Stimulated activated CD8-positive, alpha-beta memory T cell treated with anti-CD3 and anti-CD28 coated beads, Interleukin-7, amount 100 ng/mL, for 1 hour (primary cell): ENCODE measurements at places on chromosomes 5 and 9.

- DNase-seq, result no peak
These were observed 53.0 kb downstream of the UBE2QL1 start for GRCh38 chr5:6501701-6502100.

DNA sequence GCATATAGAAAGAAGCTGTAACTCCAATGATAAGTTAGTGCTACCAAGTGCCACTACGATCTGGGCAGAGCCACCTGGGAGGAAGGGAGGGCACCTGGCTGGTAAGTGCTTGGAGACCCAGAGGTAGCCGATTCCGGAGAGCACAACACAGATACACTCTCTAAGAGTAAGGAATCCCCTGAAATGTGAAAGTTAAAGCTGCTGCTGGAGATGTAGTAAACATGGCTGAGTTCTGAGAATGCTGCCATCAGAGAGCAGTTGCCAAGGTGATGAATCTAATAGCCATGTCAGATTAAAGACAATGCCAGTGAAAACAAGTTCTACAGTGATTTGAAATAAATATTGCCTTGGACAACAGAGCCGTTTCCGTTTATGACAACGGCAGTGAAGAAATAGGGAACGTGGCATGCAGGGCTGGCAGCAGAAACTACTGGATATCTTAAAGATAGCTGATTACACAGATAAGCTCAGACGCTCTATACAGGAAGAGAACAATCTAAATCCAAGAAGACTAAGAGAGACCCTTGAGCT, 561.2 kb upstream of the C9orf72 start:
- DNase-seq, result no peak

GRCh38 chr9:118455788-118456187, 751.6 kb downstream of the TLR4 start:
- no peak for DNase-seq

GRCh38 chr9:89481538-89481915, 16.4 kb downstream of the SEMA4D start:
- no peak for DNase-seq

GRCh38 chr9:133099726-133100505, 21.1 kb downstream of the RALGDS start:
- no peak for DNase-seq

DNA sequence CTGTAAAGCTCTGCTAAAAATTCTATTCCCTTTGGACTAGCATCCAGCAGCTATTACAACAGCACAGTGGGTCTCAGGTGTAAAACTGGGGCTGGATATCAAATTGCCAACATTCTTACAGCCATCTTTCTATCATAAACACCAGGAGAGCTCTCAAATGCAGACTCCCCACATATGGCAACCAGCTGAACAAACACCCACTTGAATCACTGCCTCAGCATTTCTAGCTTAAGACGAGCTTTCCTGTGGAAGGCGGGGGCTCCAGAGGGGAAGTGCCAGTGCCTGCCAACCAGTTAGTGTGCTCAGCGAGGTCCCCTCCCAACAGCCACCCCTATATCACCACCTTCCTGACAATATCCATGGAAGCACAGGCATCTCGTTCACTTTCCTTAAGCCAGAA, 62.2 kb downstream of the IPPK start:
- no peak for DNase-seq

GRCh38 chr5:122356855-122357254, 44.8 kb downstream of the SNCAIP start:
- no peak for DNase-seq

DNA sequence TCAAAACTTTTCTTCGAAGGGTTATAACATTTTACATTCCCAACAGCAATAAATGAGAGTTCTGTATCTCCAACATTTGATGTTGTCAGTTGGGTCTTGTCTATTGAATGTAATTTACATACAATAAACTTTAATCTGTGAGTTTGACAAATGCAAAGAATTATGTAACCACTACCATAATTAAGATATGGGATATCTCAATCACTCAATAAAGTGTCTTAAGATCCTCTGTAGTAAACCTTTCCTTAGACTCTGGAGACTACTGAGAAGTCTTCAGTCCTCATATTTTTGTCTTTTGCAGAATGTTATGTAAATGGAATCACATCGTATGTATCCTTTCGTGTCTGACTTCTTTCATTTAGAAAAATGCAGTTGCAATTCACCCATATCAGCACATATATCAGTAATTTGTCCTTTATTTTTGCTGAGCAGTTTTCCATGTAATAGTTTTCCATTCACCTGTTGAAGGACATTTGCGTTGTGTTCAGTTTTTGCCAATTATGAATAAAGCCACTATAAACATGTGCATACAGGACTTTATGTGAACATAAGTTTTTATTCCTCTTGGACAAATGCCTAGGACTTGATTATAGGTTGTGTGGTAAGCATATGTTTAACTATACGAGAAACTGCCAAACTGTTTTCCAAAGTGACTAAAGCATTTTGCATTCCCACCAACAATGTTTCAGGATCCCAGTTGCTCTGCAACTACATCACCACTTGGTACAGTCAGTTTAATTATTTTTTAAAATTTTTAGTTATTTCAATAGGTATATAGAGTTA, 784.6 kb upstream of the ZNF608 start:
- no peak for DNase-seq

DNA sequence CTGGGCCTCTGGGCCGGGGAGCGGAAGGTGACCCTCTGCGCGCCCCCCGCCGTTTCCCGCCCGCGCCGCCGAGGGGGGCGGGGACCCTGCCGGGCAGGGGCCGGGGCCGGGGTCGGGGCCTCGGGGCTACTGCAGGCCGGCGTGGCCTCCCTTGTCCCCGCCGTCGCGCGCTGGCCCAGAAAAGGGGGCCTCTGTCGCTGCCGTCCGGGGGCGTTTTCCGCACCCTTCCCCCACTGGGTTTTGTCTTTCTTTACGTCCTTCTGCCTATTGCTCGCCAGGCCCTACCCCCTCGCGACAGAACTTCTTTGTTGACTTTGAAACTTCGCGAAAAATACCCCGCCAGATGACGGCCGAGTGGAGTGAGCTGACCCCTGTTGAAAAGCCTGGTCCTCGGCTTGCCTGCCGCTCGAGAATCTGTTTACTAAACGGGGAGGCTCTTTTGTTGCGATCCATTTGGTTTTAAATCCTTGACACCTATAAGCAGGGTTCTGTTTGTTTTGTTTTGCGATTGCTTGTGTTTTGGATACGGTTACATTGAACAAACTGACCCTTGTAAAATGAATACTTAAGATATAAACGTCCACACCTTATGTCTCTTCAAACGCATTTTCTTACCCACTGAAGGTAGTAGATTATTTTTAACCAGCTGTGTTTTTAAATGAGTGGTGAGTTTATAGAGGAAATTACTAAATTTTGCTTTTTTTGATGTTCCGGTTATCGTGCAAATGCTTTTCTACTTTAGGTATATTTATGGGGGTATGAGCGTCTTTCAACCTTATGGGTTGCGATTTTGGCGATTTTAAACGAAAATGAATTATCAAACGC, 765 bp downstream of the MARCHF6 start:
- DNase-seq, result no peak

- DNase-seq, result no peak
These were observed 1.5 kb downstream of the ARHGAP26 start for GRCh38 chr5:142771666-142772065.

GRCh38 chr5:179769271-179769670, 24.5 kb upstream of the LTC4S start:
- DNase-seq, result no peak

DNA sequence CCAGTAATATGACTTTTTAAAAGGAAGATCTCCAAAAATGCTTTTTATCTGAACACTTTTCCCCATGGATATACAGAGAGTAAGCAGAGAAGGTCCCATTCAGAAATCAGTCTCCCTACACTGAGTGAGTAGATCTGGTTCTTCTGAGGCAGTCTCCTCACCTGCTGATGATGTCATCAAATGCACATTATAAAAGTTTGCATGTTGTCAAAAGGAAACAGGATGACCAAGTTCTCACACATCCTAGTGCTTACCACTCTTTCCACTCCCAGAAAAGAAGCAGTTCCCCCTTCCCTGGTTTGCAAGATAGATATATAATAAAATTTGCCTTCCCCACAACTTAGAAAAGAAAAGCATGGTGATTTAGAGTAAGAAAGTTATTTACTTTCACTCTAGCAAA, 180.5 kb downstream of the RAB3C start:
- no peak for DNase-seq

GRCh38 chr9:7636309-7636708, 163.3 kb downstream of the DMAC1 start:
- no peak for DNase-seq

DNA sequence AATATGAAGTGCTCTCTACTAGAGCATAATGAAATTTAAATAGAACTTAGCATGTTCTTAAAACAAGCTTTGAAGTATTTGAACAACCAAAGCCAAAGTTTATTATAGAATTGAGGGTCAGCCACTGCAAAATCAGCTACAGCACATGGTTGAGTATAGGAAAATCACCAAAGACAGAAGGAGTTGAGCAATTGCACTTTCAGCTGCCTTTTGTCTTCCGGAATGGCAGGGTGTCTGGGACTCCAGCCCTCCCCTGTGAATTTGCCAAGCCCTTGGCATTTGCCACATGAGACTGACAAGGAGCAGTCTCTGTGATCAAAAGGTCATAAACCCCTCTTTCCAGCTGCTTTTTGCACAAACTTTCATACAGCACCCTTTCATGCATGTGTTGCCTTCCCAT, 8.5 kb upstream of the LURAP1L start:
- DNase-seq, result no peak

DNA sequence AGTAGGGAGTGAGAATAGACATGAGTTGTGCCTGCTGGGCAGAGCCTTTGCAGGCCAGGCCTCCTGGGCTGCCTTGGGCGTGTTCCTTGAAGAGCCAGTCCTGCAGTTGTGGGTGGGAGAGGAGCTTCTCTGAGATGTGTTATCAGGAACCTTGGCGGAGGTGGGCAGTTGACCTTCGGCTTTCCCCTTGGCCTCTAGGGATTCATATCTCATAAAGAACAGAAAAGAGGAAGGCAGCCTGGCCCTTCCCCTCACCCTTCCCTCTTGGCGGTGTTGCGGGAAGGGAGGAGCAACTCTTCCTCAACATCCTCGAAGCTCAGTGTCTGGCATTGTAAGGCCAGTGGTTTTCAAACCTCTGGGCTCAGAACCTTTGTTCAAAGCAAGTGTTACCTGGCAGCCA, 59.2 kb downstream of the DAPK1 start:
- no peak for DNase-seq

- no peak for DNase-seq
These were observed 120.5 kb downstream of the FBXL7 start for GRCh38 chr5:15620501-15620900.

- DNase-seq, result no peak
These were observed 116.8 kb upstream of the SHB start for GRCh38 chr9:38185647-38186403.

DNA sequence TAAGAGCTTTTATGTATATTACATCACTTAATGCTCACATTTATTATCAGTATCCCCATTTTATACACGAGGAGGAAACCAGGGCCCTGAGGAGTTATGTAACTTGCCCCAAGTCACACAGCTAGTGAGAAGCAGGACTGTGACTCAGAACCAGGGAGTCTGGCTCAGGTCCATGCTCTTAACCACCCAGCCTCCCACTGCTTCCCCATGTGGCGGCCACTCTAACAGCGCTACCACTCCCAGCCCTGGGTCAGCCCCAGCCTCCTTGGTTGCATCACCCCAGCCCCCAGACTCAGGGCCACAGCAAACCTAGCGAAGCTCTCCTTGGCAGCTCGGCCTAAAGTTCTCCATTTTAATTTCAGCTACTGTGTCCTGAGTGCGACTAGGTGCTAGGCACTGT, 159.1 kb downstream of the PAX5 start:
- DNase-seq, result no peak

GRCh38 chr5:31365776-31366175, 166.1 kb downstream of the DROSHA start:
- no peak for DNase-seq

DNA sequence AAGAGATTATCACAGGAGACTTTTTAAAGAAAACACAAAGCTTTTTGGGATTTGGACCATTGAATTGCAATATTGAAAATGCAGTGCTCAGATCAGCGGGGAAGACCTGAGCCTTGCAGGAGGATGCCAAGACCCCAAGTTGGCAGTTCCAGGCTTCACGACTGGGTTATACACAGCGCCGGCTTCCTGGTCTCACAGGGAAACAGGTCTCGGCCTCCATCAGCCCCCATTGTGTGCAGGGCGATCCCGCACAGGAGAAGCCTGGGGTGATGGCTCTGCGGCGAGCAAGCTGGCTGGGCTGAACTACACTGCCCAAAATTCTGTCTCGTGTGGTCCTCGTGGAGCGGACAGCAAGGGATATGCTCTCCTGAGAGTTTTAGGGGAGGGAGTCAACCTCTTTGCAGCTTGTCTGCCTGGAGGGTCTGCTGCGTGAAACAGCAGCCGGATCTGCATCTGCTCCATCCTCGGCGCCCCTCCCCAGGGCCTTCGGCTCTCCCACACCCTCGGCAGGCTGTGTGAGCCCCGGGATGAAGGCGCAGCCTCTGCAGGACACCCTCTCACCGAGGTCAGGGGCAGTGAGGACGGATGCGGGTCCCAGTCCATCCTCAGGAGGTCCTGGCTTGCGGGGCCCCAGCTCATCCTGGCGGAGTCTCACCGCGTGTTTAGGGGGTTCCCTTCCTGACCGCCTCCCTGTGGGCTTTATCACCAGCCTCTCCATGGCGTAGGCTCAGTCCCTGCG, 60.6 kb downstream of the NSUN2 start:
- DNase-seq, result no peak

- no peak for DNase-seq
These were observed 82.1 kb upstream of the IL33 start for GRCh38 chr9:6133346-6134063.

GRCh38 chr5:138032028-138032571, 779 bp downstream of the FAM13B start:
- DNase-seq, result peak; percentile 18

- DNase-seq, result no peak
These were observed 36.9 kb upstream of the CDK20 start for GRCh38 chr9:88011005-88011766.

- DNase-seq, result no peak
These were observed 365.1 kb upstream of the RIOK2 start for GRCh38 chr5:97547999-97548738.

GRCh38 chr5:122805481-122805880, 30.6 kb downstream of the SNX2 start:
- DNase-seq, result no peak

- DNase-seq, result no peak
These were observed 11.4 kb downstream of the GCNT4 start for GRCh38 chr5:75040973-75041372.

DNA sequence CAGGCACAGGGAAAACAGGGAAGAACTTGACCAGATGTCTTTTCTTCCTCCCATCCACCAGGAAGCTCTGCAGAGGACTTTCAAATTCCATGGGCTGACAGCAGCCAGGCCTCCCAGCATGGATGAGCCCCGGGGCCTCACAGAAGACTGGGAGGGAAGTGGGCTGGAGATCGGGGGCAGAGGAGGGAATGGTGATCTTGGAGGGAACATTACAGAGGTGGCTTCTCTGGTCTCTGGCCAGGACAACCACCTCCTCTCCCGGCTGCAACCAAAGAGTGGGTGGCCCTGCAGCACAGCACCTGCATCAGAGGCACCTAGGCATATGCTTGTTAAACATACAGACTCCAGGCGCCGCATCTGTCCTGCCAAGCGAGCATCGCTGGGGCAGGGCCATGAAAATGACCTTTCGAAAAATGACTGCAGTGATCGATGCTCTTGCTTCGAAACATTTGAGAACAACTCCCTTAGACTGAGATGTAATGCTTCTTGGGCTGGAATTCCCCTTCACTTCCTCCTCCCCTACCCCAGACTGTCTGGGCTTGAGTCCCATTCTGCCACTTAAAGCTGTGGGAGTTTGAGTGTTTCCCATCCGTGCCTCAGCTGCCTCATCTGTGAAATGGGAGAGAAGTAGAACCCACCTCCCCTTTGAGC, 68.7 kb upstream of the UNC5A start:
- DNase-seq, result no peak
